ENCODE measurements at places on chromosomes 1 and 21.

- no peak for DNase-seq
Observed at GRCh38 chr1:99891997-99892396, 41.8 kb downstream of the AGL start.

DNA sequence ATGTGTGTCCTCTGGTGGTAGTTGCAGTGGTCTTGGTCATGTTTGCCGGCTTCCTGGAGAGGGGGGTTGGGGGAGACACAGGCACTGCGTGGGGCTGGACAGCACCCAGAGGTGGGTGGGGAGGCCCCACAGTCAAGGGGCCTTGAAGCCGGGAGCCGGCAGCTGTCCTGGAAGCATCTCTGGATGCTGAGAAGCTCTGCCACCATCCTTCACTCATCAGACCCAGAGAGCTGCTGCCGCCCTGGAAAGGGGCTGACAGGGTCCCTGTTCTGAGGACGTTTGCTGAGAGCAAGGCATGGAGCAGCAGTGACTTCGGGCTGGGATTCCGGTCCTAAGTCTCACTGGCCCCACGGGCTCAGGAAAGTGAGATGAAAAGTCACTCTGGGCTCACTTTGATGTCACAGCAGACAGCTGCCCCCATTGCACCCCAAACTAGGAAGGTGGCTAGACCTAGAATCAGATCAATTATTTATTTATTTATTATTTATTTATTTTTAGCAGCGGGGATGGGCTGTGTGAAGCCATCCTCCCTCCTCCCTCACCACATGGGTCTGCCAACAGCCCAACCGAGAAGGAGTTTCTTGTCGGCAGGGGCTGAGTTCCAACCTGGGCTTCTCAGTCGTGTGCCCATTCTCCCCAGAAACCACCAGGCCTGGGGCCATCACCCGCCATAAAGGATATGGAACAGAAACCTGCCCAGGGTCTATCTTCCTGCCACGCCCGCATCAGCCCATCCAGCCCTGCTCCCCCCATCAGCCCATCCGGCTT lies 547.4 kb downstream of the PTPRU start:
- no peak for DNase-seq

GRCh38 chr1:10924030-10924429 lies 88.4 kb upstream of the TARDBP start:
- no peak for DNase-seq

- peak; percentile 81 for DNase-seq
Observed at GRCh38 chr21:22516230-22516629, 1518.0 kb downstream of the NCAM2 start.

DNA sequence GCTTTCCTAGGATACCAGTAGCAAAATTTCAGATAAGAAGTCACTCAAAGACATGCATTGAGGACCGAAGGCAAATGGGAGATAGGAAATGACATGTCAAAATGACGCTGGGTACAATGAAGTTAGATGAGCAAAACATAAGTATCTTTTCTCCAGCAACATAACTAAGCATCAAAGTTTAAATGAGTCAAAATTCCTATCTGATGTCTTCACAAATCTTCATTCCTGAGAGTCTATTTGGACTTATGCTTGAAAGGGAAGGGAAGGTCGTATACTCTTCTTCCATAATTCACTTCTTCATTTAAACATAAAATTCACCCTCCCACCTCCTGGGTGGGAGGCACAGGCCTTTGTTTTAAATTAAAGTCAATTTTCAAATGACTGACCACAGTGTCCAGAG lies 4.1 kb upstream of the TMEM81 start:
- DNase-seq = no peak

DNA sequence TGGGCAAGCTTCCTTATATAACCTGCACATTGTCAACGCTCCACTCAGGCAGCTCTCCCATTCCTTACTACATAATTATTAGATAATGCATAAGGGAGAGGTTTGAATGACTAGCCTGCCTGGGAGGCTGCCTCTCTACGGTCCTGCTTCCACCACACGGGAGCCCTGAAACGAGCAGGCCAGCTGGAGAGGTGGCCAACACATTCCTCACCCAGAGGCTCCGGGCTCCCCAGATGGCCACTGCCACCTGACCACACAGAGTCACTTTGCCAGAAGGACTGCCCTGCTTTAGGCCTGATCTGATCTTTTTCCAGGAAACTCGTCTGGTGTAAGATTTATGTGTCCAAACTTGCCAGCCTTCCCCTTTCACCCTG lies 27.9 kb downstream of the HIVEP3 start:
- DNase-seq = no peak

- peak; percentile 53 for DNase-seq
Observed at GRCh38 chr1:201254625-201255478, 28.5 kb upstream of the PKP1 start.

- DNase-seq = no peak
Observed at GRCh38 chr21:15841856-15842564, 112.2 kb downstream of the USP25 start.

GRCh38 chr1:219092206-219092605 lies 81.5 kb upstream of the LYPLAL1 start:
- DNase-seq = no peak

DNA sequence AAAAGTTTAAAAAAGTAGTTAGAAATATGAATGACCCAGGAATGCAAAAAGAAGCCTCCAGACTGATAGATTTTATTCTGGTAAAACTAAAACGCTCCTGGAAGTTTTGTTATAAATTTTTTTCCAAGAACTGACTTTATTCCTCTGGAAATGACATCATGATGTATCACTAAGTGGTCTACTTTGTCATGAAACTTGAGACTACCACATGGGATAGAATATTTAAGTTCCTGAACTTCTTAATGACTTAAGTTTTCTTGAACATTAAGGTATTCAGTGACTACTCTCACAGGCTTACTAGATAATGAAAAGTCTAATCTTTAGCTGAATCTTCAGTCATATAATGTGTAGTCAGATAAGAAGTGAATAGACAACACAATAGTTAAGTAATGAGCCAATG lies 842.2 kb downstream of the USP25 start:
- no peak for DNase-seq
